ENCODE measurements at places on chromosomes 7 and 10.

GRCh38 chr10:86742230-86742629 lies 14.2 kb upstream of the BMPR1A start:
- no peak for DNase-seq

GRCh38 chr10:61404751-61405150 lies 48.4 kb downstream of the TMEM26 start:
- no peak for DNase-seq

GRCh38 chr10:94293354-94293753 lies 69.4 kb downstream of the NOC3L start:
- DNase-seq: no peak

DNA sequence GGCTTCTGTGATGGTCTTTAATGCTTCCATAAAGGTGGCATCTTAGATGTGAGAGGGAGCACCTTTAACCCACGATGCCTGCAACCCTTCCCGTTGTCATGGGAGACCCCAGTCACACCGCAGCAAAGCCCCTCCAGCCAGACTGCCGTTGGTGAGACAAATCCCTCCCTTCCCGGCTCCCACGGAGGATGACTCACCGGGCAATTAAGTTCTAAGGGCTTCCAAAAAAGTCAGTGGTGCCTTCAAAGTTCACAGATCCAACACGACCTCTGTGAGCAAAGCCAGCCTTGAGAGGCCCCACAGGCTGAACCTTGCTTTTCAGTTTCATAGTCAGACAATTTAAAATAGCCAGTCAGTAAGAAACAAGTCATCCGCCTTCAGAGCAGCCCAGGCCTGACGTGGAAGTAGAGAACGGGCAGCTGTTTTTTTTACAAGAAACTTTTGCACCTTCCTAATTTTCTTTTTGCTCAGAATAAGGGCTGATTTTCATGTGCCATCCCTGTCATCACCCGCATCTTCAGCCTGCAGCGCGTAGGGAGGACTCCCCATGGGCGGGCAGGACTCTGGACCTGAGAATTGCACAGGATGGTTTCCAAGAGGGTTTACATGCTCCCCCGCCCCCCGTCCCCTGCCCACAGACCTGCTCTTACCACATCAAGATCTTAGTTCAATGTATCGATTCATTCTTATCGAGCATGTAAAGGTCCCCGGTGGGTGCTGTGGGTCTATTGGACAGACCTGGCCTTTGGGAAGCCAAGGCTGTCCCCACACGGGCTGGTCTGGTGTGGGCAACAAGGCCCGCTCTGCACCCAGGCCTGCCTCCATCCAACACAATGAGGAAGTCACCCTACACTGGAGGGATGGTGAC lies 333.9 kb downstream of the DNAJB6 start:
- no peak for DNase-seq

GRCh38 chr7:7639421-7639820 lies 1.1 kb upstream of the UMAD1 start:
- DNase-seq: no peak

DNA sequence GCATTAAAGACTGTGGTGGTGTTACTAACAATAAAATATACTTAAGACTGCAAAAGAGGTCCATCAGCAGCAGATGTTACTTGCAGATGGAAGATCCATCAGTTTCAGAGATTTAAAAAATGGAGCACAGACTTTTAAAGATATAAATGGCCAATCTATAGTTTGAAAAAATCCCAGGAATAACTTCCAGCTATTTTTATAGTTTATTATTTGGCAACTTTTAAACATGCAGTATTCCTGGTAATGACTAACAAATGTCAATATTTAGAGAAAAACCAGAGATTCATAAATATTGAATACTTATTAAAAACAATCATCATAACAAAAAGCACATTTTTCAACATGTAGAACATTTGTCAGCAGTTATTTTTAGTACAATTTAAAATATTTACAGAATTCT lies 30.7 kb downstream of the RTKN2 start:
- no peak for DNase-seq

GRCh38 chr10:87503886-87504285 lies 807 bp upstream of the MINPP1 start:
- no peak for DNase-seq

GRCh38 chr10:131815266-131816156 lies 85.3 kb upstream of the PPP2R2D start:
- DNase-seq: no peak

GRCh38 chr7:99468336-99468918 lies 2.5 kb upstream of the ATP5MF start:
- no peak for DNase-seq

- DNase-seq: no peak
Observed at GRCh38 chr7:140624392-140625191, 16.0 kb downstream of the DENND2A start.

GRCh38 chr7:5237286-5237685 lies 45.5 kb upstream of the SLC29A4 start:
- DNase-seq: no peak

DNA sequence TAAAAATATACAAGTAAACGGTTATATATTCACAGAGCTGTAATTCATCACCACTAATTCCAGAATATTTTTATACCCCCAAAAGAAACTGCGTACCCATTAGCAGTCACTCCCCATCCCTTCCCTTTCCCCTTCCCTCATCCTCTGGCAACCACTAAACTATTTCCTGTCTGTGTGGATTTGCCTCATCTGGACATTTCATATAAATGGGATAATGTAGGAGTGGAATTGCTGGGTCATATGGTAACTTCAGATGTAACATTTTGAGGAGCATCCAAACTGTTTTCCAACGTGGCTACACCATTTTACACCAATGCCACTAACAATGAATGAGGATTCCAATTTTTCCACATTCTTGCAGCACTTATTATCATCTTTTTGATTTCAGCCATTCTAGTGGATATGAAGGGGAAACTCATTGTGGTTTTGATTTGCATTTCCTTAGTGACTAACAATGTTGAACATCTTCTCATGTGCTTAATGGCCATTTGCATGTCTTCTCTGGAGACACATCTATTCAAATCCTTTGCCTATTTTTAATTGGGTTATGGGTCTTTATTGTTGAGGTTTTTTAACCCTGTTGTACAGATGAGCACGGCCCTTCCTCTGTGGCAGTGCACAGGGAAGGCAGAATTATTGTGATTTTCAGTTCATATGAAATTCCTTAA lies 79.2 kb downstream of the RBM20 start:
- DNase-seq: no peak

- DNase-seq: no peak
Observed at GRCh38 chr10:86759073-86759672, 2.8 kb downstream of the BMPR1A start.

DNA sequence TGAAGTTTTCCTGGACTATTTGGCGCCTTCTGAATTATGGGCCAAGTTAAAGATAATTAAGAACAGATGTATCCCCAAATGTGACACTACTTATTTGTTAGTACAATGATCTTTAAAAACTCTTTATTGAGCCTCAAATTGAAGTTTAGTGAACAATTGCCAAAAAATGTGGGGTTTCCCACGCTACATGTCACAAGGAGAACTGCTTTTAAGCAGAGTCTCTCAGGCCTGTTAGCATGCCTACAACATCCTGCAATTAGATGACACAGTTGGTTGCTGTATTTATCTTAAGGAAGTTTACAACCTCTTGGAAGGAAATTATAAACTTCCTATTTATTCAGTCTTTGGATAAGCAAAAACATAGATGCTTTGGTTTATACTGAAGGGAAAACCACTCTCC lies 733.0 kb downstream of the TNS3 start:
- DNase-seq: no peak

DNA sequence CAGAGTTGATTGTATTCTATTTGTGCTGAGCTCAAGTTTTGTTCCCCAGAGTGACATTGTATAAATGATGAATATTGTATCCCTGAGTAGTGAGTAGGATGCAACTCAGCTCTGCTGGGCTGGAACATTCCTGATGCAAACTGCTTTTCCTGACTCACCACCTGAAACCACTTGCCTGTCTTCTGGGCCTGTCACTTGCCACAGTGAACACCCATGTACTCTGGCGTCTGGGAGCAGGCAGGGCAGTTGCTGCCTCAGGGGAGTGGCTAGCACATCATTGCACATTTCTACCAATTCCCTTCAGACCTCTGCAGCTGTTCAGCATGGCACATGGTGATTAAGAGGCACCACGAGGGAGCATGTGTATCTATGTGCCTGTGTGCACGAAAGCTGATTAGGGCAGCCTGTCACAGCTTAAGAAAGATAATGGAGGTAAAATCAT lies 157.3 kb downstream of the SND1 start:
- DNase-seq: no peak

DNA sequence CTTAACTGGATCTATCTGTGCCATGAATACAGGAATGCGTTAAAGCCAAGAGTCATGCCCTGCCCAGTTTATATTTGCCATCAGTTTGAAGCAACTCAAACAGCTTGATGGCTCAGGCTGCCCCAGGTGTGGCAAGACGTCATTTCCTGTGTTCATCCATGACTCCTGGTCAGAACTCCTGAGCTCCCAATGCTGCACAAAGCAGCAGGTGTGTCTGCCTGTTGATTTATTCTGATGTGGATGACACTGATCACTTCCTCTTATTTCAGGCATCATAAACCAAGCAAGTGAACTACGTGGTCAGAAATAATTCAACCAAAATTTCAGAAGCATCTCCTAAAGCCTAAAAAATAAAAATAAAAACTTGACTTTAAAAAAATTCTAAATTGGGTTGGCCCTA lies 68.5 kb downstream of the EZH2 start:
- DNase-seq: no peak

DNA sequence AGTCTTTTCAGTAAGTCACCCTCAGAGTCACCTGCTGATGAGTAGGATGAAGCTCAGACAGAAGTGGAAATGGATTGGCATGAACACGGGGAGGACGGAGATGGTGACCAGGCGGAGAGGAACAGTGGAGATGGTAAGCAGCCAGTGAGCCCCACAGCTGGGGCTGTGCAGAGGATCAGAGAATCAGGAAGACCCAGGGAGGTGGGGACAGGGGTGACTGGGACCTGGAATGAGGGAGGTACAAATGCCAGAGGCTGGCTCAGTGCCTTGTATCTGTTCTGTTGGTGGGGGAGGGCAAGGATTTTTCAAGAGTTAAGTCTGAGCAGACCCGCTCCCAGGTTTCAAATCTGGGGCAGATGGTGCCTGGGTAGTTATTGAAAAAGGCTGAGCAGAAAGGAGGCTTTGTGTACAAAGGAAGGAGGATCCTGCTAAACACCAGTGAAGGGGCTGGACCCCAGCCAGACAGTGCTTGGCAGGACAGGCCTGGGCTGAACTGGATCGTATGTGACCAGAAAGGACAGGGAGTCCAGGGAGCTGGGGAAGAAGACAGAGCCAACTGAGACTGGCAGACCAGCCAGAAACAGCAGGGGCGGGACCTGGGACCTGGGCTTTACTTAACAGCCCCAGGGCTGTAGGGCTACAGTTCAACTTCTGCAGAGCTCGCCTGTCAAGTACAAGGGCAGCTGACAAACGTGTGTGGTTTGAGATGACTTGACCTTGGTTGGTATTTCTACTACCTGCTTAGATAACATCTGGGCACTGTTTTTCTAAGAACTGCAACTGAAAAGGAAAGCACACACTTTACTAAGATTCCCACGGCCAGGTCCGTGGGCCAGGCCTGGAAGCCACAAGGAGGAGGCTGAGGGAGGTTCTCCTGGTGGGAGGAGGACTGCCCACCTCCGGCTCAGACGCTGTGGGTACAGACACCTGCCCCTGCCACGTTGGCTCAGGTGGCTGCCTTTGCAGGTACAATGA lies 13.2 kb upstream of the FRMPD2 start:
- no peak for DNase-seq

DNA sequence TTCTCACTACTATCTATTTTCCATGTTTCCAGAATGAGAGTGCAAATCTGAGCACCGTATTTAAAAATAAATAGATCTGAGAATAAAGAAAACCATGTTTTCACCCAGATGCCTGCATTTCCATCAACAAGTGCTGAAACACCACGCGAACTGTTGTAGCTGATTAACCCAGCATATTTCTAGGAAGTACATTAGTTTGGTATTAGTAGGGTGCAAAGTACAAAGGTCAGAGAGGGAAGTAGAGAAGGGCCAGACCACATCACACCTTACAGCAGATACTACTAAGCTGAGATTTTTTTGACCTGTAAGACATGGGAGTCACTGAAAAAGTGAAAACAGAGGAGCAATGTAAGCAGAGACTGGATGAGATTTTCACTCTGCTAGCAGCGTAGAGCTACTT lies 181.3 kb downstream of the IMMP2L start:
- no peak for DNase-seq

- DNase-seq: no peak
Observed at GRCh38 chr7:36039243-36039642, 113.8 kb upstream of the EEPD1 start.

DNA sequence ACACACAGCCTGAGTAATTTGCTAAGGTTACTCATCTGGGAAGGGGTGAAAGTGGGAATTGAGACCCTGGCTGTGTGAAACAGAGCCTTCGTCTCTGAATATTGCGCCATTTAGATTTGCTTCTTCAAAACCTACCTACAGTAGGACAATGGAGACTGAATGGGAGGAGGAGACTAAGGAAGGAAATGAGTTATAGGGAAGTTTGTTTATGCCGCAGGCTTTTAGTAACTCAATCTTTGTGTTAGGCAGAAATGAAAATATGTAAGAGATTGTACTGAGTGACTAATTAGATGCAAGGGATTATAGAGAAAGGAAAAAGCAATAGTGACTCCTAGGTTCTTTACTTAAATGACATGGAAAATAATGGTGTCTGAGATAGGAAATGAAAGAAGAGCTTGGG lies 80.2 kb downstream of the KCND2 start:
- no peak for DNase-seq

GRCh38 chr7:33393770-33394169 lies 264.4 kb downstream of the BBS9 start:
- no peak for DNase-seq

GRCh38 chr10:52875336-52875735 lies 102.8 kb upstream of the MBL2 start:
- no peak for DNase-seq

GRCh38 chr10:80579849-80580637 lies 42.3 kb downstream of the SH2D4B start:
- DNase-seq: no peak

DNA sequence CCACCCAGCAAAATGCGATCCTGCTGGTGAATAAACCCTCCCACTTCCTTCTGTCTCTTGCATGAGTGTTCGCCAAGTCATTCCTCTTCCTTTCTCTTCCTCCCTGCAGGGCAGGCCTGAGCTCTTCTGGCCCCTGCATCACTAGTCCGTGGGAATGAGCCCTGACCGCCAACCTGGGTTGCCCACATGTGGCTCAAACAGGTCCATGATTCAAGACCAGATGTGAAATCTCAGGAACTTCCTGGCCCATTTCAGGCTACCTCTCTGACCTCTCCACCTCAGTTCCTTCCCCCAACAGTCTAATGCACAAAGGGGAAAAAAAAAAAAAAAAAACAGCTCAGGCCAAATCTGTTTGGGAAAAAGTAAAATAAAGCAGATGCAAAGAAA lies 5.4 kb upstream of the YWHAG start:
- no peak for DNase-seq

- no peak for DNase-seq
Observed at GRCh38 chr7:37150180-37150579, 298.5 kb downstream of the ELMO1 start.
